Chondrocyte (in vitro differentiated cells): ENCODE measurements at places on chromosomes 3 and 15. TPM values are rescaled to one million over a fixed set of nuclear protein-coding genes. Genes with fewer than 3 reads are reported as not detected.

GRCh38 chr3:108602935-108603294 is 13.4 kb downstream of the DZIP3 start:
- no peak overlapping the region for H3K27ac ChIP-seq
- DNase-seq: no peak
- peaks cover 9% of the 10 kb centered on the region for H3K4me1 ChIP-seq
- H3K36me3 ChIP-seq: no peaks in the 10 kb centered on the region
- no peaks in the 10 kb centered on the region for H3K27me3 ChIP-seq

- no peaks in the 10 kb centered on the region for H3K27me3 ChIP-seq
- no peak for DNase-seq
- no peak overlapping the region for H3K27ac ChIP-seq
- peaks cover 39% of the 10 kb centered on the region for H3K4me1 ChIP-seq
Measured at GRCh38 chr15:25931851-25932250, 68.7 kb upstream of the ATP10A start.

DNA sequence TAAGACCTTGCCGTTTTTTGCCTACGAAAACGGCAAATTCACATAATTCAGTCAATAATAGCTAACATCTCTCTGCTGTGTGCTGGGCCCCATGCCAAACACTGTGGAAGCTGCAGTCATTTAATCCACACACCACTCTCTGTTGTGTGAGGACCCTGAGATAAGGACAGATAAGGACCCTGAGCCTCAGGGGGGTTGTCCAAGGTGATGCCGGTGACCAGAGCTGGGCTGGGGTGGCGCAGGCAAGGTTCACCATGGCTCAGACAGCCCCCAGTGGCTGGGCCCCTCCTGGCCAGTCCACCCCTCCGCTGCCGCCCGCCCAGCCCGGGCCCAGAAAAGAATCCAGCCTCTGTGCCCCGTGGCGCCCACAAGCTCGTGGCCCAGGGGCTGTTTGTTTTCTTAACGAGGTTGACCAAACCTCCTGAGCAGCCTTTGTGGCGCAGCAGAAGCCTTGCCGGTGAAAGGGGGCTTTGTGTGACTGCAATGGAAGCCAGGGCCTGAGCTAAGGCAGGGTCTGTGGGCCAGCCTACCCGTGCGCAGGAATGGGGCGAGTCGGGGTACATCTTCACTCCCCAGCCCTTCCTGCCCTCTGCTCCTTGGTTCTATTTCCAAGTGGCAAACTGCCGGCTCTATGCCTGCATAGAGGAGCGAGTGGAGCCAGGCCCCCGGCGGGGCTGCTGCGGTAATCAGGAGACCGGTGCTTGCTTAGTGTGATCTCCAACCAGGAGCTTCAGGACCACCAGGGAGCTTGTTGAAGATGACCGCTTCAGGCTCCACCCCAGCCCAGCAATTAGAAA is 4.4 kb upstream of the SNX22 start:
- H3K36me3 ChIP-seq: peaks cover 9% of the 10 kb centered on the region
- H3K4me1 ChIP-seq: peaks cover 12% of the 10 kb centered on the region

GRCh38 chr15:52796753-52797520 is 6.8 kb upstream of the ONECUT1 start:
- no peaks in the 10 kb centered on the region for H3K36me3 ChIP-seq
- no peaks in the 10 kb centered on the region for H3K4me1 ChIP-seq
- H3K4me3 ChIP-seq: no peak overlapping the region
- H3K27me3 ChIP-seq: peaks cover 68% of the 10 kb centered on the region
- no peak for DNase-seq

DNA sequence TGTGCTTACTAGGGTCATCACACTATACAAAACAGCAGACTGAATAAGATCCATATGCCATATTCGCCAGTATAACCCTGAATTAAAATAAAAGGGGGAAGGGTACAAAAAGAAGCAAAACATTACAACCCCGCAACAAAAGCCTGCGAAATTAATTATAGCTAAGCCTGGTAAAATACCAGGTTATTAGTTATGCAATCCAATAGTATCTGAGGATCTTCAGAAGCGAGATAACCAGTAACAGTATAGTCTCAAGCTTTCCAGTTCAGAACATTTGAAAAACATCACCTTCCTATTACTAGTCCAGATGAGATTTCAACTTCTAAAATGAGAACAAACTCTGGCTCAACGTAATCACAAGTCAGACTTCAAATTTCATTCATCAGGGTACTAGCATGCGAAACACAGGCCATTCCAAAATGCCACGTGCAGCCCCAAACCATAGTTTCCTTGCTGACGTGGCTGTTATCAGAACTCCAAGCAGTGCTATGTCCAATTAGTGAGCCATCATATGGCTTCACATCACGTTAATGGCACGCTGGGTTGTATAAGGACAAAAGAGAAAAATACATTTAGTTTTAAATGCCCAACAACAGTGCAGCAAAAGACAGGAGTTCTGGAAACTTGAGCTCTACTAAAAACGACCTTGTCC is 1.1 kb downstream of the SSR3 start:
- DNase-seq: no peak
- H3K36me3 ChIP-seq: peaks cover 23% of the 10 kb centered on the region
- H3K27ac ChIP-seq: peak overlapping the region; percentile 99
- H3K4me1 ChIP-seq: peaks cover 53% of the 10 kb centered on the region
- H3K4me3 ChIP-seq: peak overlapping the region; percentile 96
- H3K27me3 ChIP-seq: no peaks in the 10 kb centered on the region

The GNAT1 gene
- not detected in 3 replicates for total RNA-seq

DNA sequence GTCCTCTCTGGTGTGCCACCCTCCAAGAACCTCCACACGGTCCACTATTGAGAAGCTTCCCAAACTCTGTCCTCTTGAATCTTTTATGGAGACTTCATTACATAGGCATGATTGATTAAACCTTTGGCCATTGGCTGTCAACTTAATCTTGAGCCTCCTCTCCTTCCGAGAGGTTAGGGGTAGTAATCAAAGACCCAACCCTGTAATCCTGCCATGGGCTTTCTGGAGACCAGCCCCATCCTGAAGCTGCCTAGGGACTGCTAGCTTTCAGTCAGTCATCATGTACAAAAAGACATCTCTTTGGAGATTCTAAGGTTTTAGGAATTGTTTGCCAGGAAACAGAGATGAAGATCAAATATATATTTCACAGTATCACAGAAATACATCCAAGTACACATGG is 37.0 kb downstream of the APH1B start:
- no peak overlapping the region for H3K4me3 ChIP-seq
- DNase-seq: no peak
- peaks cover 5% of the 10 kb centered on the region for H3K36me3 ChIP-seq
- no peaks in the 10 kb centered on the region for H3K4me1 ChIP-seq

DNA sequence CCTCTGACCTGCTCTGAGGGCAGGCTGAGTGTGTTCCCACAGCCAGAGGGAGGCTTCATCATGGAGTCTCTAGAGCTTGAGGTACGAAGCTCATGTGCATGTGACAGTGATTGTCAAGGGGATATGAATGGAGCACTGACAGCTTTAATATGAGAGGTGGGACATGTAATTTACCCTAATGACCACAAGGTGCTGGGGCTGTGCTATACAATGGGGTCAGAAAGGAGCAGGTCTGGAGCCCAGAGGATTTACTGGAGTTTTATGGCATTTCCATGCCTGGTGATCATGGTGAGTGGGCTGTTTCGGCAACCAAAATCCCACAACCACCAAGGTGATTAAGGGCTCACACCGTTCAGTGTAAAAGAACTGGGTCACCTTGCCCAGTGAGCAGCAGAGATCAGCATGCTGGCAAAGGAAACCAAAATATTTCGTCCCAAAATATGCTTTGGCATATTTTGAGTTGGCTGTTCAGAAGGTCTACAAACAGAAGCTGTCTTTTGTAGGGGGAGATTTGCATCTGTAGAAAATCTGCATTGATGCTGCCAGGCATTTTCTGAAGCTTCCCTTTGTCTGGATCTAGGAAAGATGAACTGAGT is 40.1 kb upstream of the RASGRF1 start:
- H3K27ac ChIP-seq: no peak overlapping the region
- no peak overlapping the region for H3K4me3 ChIP-seq
- H3K36me3 ChIP-seq: peaks cover 8% of the 10 kb centered on the region
- no peaks in the 10 kb centered on the region for H3K4me1 ChIP-seq

- peaks cover 11% of the 10 kb centered on the region for H3K36me3 ChIP-seq
- no peaks in the 10 kb centered on the region for H3K27me3 ChIP-seq
- no peak for DNase-seq
- peaks cover 24% of the 10 kb centered on the region for H3K4me1 ChIP-seq
- H3K27ac ChIP-seq: no peak overlapping the region
- H3K4me3 ChIP-seq: no peak overlapping the region
Measured at GRCh38 chr15:76432604-76433003, 96.0 kb downstream of the ISL2 start.

The CHRNA5 gene
- 1.6 to 1.8 TPM (median 1.6 TPM) in 3 replicates for total RNA-seq

DNA sequence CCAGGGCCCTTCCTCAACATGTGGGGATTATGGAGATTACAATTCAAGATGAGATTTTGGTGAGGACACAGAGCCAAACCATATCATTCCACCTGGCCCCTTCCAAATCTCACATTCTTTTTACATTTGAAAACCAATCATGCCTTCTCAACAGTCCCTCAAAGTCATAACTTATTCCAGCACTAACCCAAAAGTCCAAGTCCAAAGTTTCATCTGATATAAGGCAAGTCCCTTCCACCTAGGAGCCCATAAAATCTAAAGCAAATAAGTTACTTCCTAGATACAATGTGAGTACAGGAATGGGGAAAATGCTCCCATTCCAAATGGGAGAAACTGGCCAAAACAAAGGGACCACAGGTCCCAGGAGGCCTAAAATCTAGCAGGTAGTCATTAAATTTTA is 309.5 kb upstream of the SLITRK3 start:
- H3K36me3 ChIP-seq: no peaks in the 10 kb centered on the region
- peaks cover 5% of the 10 kb centered on the region for H3K27me3 ChIP-seq
- DNase-seq: no peak
- no peak overlapping the region for H3K4me3 ChIP-seq

DNA sequence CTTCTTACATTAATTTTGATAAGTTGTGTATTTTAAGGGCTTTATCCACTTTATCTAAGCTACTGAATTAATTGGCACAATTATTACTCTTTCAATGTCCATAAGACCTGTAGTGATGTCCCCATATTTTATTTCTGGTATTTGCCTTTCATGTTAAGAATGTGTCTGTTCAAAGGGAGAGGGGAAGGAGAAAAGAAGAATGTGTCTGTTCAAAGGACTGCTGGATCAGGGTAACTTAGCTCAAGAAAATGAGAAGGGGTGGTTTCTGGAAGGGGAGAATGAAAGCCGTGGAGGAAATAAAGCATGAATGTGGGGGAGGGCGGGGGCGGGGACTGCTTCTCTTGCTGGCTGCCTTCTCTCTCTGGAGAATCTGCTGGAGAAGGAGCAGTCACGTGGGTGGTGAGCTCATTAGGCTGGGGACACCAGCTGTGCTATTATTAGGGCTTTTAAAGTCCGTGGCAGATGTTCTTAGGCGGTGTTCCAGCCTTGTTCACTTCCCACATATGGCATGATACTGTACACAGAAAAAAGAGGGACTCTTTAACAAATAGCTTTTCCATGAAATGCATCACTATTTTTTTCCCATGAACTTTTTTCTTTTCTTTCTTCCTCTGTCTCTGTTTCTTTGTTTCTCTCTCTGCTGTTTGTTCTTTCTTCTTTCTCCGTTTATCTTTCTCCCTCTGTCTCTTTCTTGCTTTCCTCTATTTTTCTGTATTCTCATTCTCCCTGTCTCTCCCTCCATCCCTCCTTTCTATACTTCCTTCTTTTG is 63.7 kb upstream of the ULK4 start:
- peak overlapping the region; percentile 71 for H3K4me3 ChIP-seq
- H3K27me3 ChIP-seq: no peaks in the 10 kb centered on the region
- DNase-seq: no peak
- peaks cover 3% of the 10 kb centered on the region for H3K36me3 ChIP-seq
- peaks cover 65% of the 10 kb centered on the region for H3K4me1 ChIP-seq

The GABRR3 gene
- total RNA-seq: not detected in 3 replicates

DNA sequence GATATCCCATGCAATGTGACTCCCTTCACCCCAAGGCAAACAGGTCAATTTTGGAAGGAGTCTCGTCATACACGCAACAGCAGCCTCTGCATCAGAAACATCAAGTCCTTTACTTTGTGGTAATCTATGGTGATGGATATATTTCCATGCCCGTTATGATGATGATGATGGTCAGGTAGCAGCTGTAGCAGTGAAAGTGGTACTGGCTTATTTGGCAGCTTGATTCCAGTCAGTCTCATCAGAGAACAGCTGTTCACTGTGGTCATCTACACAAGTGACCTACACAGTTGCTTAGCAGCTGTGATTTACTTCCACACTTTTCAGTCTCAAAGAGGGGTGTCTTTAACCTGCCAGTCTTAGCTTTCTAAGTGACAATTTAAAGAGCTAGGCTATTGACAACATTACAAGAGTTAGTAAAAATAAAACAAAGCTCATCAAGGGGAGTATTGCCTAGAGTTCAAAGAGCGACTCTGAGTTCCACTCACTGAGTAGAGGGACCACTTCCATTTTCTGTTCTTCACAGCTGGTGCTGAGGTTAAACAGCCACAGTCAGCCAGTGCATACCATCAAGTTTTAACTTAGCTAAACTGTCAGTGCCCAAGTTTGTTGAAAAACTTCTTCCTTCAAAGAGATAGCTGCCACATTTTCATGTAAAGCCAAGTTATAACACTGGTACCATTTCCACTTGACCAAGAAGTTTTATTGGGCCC is 587.4 kb upstream of the KCNMB2 start:
- H3K27ac ChIP-seq: no peak overlapping the region
- H3K27me3 ChIP-seq: no peaks in the 10 kb centered on the region
- DNase-seq: no peak
- no peaks in the 10 kb centered on the region for H3K36me3 ChIP-seq
- H3K4me1 ChIP-seq: no peaks in the 10 kb centered on the region

DNA sequence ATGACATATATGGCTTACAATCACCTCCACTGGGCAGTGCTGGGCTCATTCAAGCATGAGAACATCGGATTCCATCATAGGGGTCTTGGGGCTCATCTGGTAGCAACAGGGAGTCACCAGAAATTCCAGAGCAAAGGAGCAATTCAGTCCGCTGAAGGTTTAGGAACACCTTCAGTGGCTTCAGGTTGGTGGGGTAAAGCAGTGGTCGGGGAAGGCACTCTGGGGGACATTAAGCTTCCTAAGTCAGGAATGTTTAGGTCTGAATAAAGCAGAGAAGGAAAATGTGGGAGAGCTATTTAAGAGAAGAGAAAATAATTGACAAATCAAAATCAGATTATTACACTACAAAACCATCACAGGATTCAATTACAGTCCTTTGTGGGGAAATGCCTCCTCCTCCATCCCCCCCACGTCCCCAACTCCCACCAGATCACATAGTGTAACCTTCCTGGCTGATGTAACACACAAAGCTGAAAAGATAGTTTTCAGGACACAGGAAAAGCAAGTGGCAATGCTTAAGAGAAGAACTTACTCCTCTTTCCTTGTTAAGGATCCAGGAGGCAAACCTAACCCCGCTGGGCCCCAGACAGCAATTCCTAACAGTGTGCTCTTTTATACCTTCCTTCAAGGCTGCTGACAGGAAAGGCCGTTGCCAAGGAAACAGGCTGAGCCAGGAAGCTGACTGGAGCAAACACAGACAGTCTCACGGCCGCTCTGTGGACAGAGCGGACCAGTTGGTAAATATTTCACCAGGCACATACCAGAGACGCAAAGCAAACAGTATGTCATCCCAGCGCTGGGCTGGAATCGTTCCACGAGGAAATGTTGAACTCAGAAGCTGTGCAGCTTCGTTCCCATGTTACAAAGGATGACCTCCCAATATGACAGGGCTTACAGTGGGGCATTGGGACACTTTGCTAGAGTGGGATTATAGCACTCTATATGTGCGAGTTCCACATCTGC is 57.5 kb upstream of the LMCD1 start:
- peaks cover 8% of the 10 kb centered on the region for H3K4me1 ChIP-seq
- DNase-seq: peak; percentile 98
- no peaks in the 10 kb centered on the region for H3K27me3 ChIP-seq
- H3K36me3 ChIP-seq: no peaks in the 10 kb centered on the region

The SGO1 gene
- 3.4 to 5.0 TPM (median 3.7 TPM) in 3 replicates for total RNA-seq
